ENCODE measurements at places on chromosomes 1 and 21.

DNA sequence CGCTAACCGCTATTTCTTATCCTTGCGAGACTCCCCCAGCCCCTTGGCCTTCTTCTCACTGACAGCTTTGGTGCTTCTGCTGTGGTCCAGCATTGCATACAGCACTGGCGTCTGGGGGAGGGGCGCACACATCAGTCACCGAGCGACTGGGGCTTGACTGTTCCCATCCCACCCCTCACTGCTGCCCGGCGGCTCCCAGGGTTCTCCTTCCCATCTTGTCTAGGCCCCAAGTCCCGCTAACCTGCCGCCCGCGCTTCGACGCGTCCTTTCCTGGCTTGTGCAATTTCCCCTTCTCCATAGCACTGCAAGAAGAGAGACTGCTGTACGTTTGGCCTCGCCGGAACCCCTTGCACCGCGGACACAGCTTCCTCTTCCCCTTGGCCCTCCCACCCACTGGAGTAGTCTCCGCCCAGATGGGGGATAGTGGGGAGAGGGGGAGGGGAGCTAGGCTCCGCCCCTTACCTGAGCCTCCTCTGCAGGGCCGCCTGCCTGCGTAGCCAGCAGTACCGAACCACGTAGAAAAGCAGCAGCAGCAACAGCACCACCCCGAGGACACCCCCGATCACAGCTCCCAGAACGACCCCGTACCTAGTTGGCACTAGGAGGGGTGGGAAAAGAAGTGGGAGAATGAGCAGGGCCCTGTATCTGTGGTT is 3.8 kb downstream of the MPZ start:
- DNase-seq = no peak

DNA sequence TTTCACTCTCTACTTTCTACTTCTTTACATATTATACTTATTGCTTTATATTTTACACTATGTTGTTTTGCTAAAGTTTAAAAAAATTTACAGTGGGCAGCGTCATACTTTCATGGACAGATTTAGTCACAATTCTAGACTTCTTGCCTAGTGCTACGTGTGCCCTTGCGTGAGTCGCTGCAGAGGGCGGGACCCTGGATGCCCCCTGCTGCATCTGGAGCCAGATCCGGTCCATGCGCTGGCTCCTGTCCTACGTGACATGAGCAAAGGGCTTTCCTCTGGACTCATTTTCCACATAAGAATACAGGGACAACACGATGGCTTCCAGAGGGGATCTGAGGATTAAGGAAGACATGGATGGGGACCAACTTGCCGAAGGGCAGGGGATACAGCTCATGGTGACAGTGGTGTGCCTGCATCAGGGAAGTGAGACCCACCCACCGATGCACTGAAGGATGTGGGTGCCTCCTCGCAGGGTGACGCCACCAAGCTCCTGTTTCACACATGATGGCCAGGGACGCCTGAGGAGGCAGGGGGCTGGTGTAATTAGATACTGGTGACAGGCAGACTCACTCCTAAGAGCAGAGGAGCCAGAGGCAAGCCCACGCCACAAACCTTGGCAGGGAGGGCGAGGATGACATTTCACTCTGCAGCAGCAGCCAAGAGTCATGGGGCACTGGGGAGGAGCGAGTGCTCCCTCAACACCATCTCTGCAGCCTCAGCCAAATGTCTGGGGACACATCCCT is 86.6 kb downstream of the DMRTB1 start:
- DNase-seq = no peak

GRCh38 chr1:211258756-211259637 is at the start of gene RCOR3:
RCOR3 (plus strand) TSS chr1:211259366; CDS start chr1:211259561, 195 bp downstream.
- DNase-seq = peak; percentile 80

DNA sequence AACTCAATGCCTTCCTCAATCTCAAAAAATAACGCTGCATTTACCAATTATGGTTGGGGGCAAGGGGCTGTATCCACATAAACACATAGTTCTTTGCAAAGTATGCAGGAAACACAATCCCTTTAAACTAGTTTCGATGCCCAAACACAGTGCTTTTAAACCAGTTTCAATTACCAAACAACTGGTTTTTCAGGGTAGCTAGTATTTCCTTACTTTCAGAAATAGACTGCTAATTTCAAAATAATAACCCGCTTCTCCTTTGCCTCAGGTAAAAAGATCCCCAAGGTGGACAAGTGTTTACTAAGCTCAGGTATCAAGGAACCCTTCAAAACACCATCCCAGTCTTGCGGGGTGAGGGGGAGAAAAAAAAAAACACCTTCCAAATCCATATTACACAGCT is 2.8 kb downstream of the SIPA1L2 start:
- DNase-seq = no peak

- DNase-seq = no peak
These were observed 275.8 kb downstream of the KCTD3 start for GRCh38 chr1:215842905-215843304.

DNA sequence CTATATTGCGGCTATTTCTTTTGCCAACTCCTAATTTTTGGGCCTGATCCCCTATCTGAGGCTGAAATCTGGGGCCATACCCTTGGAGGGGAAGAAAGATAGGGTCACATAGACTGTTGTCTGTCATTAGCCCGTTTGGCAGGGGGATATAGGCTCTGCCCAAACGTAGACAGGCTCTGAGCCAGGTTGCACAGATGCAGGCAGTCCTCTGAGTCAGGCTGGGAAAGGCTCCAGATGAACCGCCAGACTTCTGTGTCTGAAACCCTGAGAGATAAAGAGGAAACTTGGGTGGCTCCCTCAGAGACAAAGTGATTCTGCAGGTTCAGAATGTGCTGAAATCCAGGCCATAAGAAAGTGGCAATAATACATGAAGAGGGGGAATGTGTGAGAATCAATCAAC is 4.0 kb upstream of the CAP1 start:
- peak; percentile 100 for DNase-seq

DNA sequence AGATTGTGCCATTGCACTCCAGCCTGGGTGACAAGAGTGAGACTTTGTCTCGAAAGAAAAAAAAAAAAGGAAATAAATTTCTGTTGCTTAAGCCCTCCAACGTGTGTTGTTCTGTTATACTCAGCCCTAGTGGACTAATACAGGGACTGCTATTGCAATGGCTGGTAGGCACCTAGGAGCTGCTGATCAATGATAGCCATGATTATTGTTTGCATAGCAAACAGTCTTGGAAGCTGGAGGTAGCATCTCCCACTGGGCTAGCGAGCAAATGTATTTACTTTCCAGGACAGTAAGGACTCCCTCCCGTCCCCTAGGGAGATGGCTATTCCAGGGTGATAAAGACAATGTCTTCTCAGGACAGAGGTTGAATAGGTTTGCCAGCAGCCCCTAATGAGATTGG is 13.5 kb upstream of the TNFRSF8 start:
- DNase-seq = no peak

Measured in DMS 273 treated with DMSO at 0.1 percent for 48 hours (cell line).